Left ventricle myocardium inferior (tissue), 1 donor: ENCODE measurements at places on chromosomes 5 and 9. TPM values are rescaled to one million over a fixed set of nuclear protein-coding genes. Genes with fewer than 3 reads are reported as not detected.

NEUROG1 gene
- total RNA-seq, result not detected

DNA sequence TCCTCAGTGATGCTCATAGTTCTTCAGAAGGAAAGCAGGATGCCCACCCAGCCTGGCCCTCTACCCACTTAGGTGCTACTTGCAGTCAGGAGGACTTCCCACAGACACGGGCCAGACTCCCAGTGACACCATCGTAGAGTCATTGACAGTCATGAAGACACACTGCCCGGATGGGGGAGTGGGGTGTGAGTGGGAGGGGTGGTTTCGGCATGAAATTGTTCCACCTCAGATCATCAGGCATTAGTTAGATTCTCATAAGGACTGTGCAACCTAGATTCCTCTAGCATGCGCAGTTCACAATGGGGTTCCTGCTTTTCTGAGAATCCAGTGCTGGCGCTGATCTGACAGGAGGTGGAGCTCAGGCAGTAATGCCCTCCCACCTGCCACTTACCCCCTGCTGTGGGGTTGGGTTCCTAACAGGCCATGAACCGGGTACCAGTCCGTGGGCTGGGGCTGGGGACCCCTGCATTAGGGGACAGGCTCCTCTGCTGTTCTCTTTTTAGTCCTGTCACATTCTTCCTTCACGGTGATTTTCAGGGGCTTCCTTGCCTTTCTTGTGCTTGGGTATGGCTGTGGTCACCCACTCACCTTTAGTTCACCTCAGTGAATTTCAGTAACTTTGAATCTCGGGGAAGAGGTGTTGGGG is 88.2 kb upstream of the ANKRD55 start:
- H3K27ac ChIP-seq, result no peak overlapping the region
- no peaks in the 10 kb centered on the region for H3K36me3 ChIP-seq
- peaks cover 15% of the 10 kb centered on the region for H3K4me1 ChIP-seq
- DNase-seq, result no peak

DNA sequence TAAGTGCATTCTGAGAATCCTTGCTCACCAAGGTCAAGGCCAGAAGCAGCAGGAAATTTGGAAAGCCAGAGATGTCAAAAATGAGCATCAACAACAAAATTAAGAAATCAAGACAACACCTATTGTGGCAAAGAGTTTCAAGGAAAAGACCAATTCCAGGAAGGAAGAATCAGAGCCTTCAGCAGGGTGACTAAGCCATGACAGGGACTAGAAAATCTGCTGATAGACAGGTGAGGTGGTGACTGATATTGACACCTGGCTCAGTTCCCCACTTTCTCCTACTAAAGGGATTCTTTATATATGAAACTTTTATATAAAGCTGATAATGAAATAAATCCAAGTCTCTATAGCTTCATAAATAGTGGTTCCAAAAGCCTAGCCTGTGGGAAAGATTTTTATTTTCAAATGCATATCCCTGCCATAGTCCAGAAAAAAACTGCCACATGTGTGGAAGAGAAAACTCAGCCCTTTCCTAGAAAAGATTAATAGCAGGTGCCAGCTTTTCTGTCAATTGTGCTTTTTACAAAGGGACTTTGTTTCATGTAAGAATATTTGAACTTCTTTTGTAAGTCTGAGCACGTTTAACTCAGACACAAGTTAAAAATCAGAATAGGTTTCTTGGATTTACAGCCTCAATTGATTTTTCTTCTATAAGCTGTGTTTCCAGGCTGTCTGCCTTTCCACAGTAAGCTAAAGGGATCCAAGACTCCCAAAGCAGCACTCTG is 81.1 kb upstream of the GRAMD2B start:
- H3K27me3 ChIP-seq, result no peaks in the 10 kb centered on the region
- H3K36me3 ChIP-seq, result no peaks in the 10 kb centered on the region
- no peak overlapping the region for H3K27ac ChIP-seq

DNA sequence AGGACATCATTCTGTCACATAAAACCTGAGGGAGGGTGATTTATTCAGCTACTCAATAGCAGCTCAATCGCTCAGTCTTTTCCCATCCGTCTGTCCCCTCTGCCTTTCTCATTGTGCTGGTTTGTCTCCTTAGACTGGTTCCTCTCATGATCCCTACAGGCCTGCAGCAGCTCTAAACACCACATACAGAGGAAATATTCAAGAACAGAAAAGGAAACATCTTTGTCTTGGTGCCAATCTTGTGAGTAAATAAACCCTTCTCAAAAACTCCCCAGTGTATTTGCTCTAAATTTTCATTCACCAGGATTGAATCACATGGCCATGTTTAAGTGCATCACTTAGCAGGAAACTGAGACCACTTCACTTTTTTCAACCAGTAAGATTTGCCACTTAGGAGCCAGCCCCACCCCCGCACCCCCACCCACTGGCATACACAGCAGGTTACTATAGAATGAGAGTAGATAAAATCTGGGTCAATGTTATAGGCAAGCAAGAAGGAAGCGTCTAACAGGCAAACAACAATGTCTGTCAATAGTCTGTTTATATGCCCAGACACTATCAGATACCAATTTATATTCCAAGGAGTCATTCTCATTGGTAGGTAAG is 895.5 kb upstream of the DMAC1 start:
- no peak overlapping the region for H3K27ac ChIP-seq
- no peak overlapping the region for H3K4me3 ChIP-seq
- no peaks in the 10 kb centered on the region for H3K27me3 ChIP-seq
- no peaks in the 10 kb centered on the region for H3K36me3 ChIP-seq

DNA sequence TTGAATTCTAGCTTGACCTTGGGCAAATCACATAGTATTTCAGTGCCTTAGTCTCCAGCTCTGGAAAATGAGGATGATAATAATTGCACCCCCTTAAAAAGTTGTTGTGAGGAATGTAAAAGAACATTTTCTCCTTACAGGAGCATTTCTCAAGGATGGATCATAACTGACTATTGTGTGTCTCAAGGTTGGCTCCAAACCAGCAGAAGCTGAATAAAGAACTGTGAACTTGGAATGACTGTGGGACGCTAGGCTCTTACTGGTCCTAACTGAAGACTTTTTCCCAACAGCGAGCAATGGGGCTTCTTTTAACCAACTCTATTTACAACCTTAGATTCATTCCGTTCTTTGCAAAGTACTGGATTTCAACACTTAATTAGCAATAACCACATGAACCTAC is 26.2 kb upstream of the GLRX start:
- DNase-seq, result no peak
- peak overlapping the region; percentile 35 for H3K27ac ChIP-seq
- no peaks in the 10 kb centered on the region for H3K36me3 ChIP-seq
- H3K4me1 ChIP-seq, result peaks cover 16% of the 10 kb centered on the region
- no peak overlapping the region for H3K4me3 ChIP-seq

DNA sequence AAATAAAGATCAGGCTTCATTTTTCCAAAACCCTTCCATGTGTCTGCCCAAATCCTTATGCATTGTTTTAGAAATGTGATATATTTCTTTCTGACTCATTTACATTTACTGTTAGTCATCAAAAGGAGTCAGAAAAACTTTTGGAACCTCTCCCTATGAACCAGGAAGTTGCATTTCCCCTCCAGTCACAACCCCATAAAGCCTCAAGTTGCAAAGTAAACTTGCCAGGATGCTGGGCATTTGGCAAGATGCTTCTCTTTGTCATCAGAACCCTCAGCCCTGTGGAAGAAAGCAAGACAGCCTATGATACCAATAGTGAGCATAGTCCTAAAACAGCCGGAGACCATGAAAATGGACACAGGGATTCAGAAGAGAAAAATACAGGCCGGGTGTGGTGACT is 84.2 kb downstream of the MUSK start:
- DNase-seq, result no peak
- H3K27me3 ChIP-seq, result no peaks in the 10 kb centered on the region
- no peaks in the 10 kb centered on the region for H3K36me3 ChIP-seq
- no peaks in the 10 kb centered on the region for H3K4me1 ChIP-seq

DNA sequence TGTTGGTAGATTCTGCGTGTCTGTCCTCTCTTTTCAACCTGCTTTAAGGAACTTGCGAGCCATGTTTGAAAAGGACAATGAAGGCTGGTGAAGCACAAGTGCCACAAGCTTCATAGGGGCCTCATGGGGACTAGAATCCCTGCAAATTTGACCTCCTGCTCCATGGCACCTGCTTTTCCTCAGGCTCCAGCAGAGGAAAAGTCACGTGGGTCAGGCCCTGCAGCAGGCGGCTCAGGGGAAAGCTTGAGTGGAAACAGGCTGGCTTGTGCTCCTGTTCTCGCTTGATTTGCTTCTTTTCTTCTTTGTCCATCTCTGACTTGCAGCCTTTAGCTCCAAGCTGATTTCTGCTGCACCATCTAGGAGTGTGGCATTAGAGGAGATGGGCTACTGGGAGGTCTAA is 187.6 kb upstream of the MAST4 start:
- H3K36me3 ChIP-seq, result peaks cover 11% of the 10 kb centered on the region
- H3K4me1 ChIP-seq, result peaks cover 8% of the 10 kb centered on the region
- H3K27ac ChIP-seq, result no peak overlapping the region
- H3K27me3 ChIP-seq, result no peaks in the 10 kb centered on the region
- no peak for DNase-seq
